ENCODE measurements at places on chromosomes 1 and 21.
A peak's percentile ranks its signal among the peaks of the same experiment; 100 is the strongest.

DNA sequence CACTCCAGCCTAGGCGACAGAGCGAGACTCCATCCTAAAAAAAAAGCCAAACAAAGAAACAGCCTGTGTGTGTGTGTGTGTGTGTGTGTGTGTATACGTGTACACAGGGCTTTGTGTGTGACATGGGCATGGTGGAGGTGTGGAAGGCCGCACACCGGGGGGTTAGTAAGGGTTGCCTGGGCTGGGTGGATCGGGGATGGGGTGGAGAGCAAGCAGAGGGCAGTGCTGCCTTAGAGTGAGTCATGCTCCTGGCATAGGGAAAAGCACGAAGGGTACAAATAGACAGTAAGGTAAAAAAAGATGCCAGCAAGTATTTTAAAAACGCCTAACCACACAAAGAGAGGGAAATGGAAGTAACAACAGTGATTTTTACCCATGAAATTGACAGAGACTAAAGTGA is 6.2 kb downstream of the PRMT2 start:
- no peak for DNase-seq

DNA sequence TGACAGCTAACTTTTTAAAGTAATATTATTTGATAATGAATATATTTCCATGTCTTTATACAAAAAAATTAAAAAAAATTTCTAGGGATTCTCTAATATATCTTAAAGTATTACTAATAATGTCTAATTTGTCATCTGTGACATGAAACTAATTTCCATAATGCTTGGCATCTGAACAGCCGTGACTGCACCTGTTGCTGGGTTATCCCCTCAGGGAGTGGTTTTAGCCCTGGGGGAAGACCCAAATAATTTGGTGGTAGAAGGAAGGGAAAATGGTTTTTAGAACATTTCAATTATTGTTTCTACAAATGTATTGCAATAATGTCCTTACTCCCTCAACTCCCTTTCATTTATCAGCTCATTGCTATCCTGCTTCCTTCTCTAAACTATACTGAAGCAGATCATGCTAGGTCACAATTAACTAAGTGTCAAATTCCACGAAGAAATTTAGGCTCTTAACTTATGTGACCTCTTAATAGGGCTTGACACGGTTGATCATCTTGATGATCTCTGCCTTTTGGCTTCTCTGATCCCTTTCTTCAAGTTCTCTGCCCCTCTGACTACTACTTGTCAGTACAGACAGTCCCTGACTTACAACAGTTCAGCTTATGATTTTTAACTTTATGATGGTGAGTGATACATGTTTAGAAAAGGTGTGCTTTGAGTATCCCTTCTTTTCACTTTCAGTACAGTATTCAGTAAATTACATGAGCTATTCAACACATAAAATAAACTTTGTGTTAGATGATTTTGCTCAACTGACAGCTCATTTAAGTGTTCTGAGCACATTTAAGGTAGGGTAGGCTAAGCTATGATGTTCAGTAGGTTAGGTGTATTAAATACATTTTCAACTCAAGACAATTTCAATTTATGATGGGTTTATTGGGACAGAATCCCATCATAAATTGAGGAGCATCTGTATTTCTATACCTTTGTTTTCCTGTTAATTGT is 26.4 kb upstream of the DPH5 start:
- DNase-seq, result no peak

GRCh38 chr1:181984006-181984405 is 77.5 kb downstream of the ZNF648 start:
- no peak for DNase-seq

DNA sequence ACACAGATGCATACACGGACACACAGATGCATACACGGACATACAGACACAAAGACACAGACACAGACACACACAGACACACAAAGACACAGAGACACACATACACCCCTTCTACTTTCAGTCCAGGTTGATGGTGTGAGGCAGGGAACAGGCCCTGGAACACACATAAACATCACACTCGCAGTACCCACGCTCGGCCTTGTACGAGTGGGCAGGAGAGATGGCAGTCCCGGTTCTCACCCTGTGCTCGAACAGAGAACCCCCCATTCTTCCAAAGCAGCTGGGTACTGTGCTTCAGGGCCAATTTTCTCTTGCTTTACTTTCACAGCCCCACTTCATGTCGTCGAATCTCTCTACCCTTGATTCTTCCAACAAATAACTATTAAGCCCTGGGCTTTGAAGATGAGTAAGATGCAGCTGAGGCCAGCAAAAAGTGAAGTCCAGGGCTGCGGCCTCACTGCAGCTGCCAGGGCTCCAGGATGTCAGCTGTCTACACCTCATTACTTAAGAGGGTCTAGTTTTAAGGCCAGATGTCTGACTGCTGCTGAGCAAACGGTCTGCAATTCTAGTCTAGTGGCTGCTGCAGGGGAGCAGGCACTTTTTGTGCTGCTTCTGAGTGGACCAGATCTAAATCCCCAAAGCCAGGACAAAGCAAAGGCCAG is 90.1 kb downstream of the PGBD5 start:
- no peak for DNase-seq

GRCh38 chr1:17260264-17260663 is 11.4 kb downstream of the PADI3 start:
- DNase-seq, result no peak

DNA sequence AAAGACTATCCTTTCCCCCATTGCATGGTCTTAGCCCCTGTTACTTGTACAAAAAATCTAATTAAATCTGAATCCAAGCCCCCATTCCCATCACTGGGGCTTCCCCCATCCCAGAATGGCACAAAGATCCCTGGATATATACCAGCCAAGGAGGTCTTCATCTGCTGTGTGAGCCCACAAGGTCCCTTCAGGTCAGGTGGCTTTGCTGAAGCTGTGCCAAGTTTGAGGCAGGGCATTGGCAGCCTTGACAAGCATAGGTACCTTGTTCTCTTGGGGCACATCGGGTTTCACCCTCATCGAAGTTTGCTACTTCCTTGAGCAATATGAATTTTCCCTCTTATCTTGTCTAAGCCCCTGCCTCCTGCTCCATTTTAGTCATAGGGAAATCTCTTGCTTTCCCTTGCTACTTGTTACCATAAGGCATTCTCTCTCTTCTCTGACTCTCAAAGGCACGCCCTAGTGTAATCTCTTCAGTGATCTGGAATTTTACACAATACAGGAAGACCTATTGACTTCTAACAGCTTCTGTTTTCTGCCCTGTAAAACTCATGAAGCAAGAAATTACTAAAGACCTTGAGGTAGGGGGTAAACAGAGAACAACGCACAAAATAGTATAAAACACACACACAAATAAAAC is 71.4 kb upstream of the COG2 start:
- no peak for DNase-seq

GRCh38 chr1:54645806-54646676 is 4.5 kb downstream of the MROH7 start:
- DNase-seq, result no peak

GRCh38 chr1:46183079-46183847 is 7.0 kb upstream of the P3R3URF start:
- DNase-seq, result no peak

DNA sequence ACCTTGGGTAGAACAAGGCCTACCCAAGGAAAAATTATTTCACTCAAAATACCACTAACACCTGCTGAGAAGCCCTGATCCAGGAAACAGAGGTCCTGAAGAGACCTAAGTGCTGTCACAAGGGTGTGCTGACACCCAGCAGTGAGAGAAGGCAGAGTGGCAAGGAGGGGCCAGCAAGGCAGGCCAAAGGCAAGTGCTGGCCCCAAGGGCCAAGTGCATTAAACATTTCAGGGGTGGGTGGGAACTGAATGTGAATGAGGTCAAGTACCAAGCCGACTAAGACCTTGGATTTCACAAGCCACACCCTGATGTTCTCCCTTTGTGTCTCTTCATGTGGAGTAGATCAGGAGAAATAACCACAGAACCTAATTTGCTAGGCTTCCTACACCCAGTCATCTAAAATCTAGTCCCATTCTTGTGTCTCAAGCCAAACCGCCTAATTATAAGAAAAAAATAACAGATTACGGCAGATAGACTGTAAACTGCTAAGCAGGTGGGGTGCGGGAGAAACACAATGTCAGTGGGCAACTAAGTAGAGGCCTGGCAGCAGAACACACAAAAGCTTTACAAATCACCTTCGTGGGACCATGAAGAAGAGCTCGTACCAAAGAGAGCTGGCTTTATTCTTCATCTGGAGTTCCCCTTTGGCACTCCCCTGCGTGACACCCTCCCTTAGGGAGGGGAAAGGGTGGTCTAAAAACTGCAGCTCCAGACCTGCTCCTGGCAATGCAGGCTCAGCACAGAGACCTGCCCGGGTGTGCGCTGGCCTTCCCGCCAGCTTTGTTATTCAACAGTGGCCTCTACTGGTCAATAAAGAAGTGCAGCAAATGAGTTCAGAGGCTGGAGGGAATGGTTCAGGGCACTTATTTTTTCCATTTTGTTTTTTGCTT is 8.7 kb downstream of the UBE2G2 start:
- peak; percentile 77 for DNase-seq

DNA sequence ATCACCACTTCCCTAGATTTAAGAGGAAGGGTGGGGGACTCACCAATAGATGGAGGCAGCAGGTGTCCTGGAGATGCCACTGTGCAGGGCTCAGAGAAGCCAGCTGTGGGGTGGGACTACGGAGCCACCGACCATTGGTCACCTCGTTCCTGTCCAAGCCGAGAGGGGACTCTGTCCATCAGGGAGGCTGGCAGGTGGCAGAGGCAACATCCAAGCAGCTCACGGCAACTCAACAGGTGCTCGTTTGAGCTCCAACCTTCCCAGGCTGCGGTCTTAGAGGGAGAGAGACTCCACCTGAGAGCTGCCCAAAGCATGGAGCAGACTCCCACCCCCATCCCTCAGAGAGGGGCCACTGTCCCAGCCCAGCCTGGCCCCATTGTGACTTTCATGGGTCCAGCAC is 71.4 kb downstream of the IGSF21 start:
- DNase-seq, result no peak

- no peak for DNase-seq
Observed at GRCh38 chr21:31299291-31300147, 44.5 kb downstream of the TIAM1 start.

- peak; percentile 66 for DNase-seq
Observed at GRCh38 chr1:8848663-8849386, 29.7 kb downstream of the ENO1 start.

GRCh38 chr1:36238433-36238832 is 14.2 kb downstream of the THRAP3 start:
- DNase-seq, result no peak

DNA sequence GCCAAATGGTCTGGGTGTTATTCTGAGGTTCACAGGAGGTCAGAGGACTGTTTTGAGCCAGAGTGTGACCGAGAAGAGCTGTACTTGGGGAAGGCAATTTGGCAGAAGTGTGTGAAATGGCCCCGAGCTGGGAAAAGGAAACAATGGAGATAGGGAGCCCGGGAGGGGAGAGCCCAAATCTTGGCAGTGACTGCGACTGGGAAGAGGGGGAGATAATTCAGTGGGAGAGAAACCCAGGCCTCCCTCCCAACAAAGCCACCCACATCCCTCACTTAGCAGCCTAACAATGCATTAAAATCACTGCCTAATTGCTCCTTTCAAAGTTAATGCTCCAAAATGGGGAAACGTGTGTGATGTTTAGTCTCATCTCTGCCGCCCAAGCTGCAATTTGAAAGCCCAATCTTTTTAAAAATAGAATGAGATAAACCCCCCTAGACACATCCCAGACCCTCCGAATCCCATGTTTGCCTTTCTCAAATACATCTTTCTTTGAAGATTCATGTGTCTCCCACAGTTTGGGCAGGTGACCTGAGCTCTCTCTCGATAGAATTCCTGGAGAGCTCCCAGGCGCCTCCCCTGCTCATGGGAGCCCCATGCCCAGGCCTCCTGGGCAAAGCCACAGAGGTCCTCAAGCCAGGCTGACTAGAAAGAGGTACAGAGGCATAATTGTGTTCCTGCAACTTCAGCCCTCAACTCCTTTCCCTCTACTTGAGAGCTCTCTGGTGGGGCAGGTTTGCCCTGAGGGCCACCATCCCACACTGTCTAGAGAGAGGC is 17.3 kb downstream of the LRRC52 start:
- DNase-seq, result no peak

DNA sequence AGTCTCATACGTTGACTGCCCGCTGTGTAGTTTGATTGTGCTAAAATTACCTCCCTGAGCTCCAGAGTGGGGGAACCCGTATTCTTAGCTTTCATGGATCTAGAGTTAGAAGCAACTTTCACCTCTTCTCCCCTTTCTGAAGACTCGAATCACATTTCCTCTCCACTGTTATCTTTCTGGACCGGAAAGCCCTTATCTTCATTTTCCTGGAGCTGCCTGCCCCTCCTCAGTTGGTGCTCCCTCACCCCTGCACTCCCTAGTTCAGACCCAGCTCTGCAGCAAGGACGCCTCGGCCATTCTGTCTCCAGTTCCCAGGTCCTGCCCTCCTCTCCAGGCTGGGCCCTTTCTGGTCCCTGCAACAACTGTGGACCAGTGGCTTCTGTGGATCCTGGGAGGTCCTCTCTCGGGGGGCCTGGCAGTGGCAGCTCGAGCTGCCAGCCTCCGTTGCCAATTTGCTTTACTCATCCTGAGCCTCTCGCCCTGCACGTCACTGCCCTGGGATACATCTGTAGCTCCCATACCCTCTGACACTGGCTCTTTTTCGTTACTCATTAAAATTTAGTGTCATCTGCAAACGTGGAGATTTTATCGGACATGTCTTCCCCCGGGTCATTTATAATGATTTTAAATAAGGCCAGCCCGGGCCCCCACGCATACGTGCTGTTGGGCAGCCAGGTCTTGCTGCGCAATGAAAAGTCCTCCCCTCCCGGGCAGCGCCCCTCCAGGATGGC is 141.5 kb upstream of the VAMP3 start:
- DNase-seq, result no peak

DNA sequence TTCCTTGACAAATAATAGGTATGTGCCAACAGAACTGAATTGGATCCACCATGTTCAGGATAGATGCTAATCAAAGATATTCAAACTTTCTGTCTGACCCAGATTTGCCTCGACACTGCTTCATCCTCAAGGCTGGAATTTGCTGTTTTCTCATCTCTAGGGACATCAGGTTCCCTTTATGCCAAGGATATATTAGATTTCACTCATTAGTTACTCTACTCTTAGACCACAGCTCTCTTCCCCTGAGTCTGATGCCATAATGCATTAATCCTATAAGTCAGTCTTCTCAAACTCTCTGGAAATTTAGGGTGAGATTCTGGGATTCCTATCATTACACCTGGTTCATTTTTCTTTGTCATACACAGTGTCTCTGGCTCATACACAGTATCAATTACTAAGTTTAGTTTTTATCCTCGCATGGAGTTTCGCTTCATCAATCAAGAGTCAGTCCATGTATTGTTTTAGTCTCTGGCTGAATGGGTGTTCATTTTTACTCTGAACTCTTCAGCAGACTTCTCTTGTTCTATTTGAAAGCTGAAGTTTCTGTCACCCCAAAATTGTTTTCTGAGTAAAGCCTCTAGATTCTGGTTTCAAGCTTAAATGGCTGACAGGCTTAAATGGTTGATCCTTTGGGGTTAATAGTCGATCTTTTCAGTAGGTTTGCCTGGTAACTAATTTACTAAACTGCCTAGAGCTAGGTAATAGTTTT is 9.3 kb upstream of the DCAF6 start:
- DNase-seq, result no peak

GRCh38 chr1:104906141-104906540 is 1156.4 kb downstream of the AMY1C start:
- DNase-seq, result no peak

- DNase-seq, result no peak
Observed at GRCh38 chr1:201147396-201148015, 6.8 kb downstream of the TMEM9 start.
